ENCODE measurements at places on chromosomes 7 and 10. TPM values are rescaled to one million over a fixed set of nuclear protein-coding genes. Genes with fewer than 3 reads are reported as not detected.

The ODAD2 gene
- total RNA-seq: 0.59 TPM

The CYP2W1 gene
- total RNA-seq: not detected

The SLC26A4 gene
- total RNA-seq: 0.36 TPM

- H3K4me3 ChIP-seq: no peak overlapping the region
- no peak for DNase-seq
- H3K27me3 ChIP-seq: peaks cover 3% of the 10 kb centered on the region
- no peak overlapping the region for H3K27ac ChIP-seq
- no peaks in the 10 kb centered on the region for H3K4me1 ChIP-seq
Observed at GRCh38 chr10:132007681-132008080, 26.0 kb upstream of the BNIP3 start.

DNA sequence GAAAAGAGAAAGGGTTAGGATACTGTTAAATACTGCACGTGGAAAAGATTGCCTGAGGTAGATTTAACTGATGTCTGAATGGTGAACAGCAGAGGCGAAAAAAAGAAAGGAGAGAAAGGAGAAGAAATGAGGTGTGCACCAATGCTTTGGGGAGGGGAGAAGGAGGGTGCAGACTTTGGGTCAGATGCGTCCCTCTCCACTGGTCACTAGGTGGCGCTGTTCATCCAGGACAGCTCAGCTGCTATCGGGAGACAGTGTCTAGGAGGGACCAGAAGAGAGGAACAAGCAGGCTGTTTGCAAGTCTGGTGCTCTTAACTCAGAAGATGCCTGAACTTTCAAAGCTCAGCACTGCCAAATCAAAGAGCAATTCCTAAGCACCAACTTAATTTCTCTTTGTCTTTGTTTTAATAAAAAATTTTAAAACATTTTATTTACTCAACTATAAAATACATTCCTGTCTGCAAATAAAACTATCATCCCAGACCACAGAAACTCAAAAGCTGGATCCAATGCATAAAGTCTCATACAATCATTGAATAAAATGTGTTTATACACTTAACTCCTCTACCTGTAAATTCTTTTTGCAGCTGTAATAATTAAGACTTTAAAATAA, 83.9 kb upstream of the PDLIM1 start:
- no peaks in the 10 kb centered on the region for H3K36me3 ChIP-seq
- H3K27me3 ChIP-seq: peaks cover 27% of the 10 kb centered on the region
- no peak overlapping the region for H3K4me3 ChIP-seq
- DNase-seq: no peak
- no peaks in the 10 kb centered on the region for H3K4me1 ChIP-seq

DNA sequence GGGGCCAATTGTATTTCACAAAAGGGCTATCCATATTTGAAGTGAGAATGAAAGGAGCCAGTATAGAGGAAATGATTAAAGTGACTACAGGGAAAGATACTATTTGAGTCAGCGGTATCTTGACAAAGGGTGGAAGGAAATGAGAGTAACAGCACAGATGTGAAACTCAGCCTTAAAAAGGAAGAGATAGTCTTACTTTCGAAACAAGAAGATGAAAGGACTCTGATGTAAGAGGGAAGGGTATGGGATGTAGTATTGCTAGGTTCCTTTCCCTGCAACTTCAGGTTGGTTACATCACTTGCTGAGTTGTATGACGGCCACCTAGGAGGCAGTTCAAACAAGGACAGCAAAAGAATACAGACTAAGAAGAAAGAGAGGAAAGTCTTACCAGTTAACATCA, 13.7 kb downstream of the CISD1 start:
- no peak for DNase-seq
- H3K27me3 ChIP-seq: no peaks in the 10 kb centered on the region
- peaks cover 13% of the 10 kb centered on the region for H3K4me1 ChIP-seq
- peaks cover 7% of the 10 kb centered on the region for H3K36me3 ChIP-seq

GRCh38 chr10:12993595-12993994, 7.9 kb downstream of the CCDC3 start:
- H3K27ac ChIP-seq: no peak overlapping the region
- H3K4me3 ChIP-seq: no peak overlapping the region
- no peaks in the 10 kb centered on the region for H3K36me3 ChIP-seq
- no peak for DNase-seq
- no peaks in the 10 kb centered on the region for H3K4me1 ChIP-seq

DNA sequence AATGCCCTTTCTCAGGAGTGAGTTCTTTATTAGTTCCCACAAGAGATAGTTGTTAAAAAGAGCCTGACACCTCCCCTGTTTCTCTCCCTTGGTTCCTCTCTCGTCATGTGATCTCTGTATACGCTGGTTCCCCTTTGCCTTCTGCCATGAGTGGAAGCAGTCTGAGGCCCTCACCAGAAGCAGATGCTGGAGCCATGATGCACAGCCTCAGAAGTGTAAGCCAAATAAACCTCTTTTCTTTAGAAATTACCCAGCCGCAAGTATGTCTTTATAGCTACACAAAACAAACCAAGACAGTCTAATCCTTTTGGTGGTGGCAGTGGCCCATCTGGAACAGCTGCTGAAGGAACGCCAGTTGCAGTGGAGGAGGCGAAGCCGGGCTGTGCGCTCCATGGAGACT, 9.3 kb downstream of the DNAJB9 start:
- H3K27me3 ChIP-seq: no peaks in the 10 kb centered on the region
- H3K27ac ChIP-seq: no peak overlapping the region
- DNase-seq: no peak
- peaks cover 3% of the 10 kb centered on the region for H3K4me1 ChIP-seq
- H3K36me3 ChIP-seq: no peaks in the 10 kb centered on the region

The XPNPEP1 gene
- 140 TPM for total RNA-seq

GRCh38 chr7:39979406-39980073, 29.5 kb downstream of the CDK13 start:
- H3K27me3 ChIP-seq: no peaks in the 10 kb centered on the region
- H3K27ac ChIP-seq: no peak overlapping the region
- H3K4me3 ChIP-seq: no peak overlapping the region
- H3K4me1 ChIP-seq: no peaks in the 10 kb centered on the region

Measured in osteoblast (primary cell).